ENCODE measurements at places on chromosomes 6 and 20. TPM values are rescaled to one million over a fixed set of nuclear protein-coding genes. Genes with fewer than 3 reads are reported as not detected.

ITPA gene
- total RNA-seq, result 26.3 TPM

ADGRG6 gene
- 55.9 TPM for total RNA-seq

DEF6 gene
- total RNA-seq, result 11.6 TPM

FRMD1 gene
- 0.41 TPM for total RNA-seq

TMEM200A gene
- total RNA-seq, result 17.7 TPM

ADGRF5 gene
- 39.9 TPM for total RNA-seq

GSTA2 gene
- not detected for total RNA-seq

CST4 gene
- not detected for total RNA-seq

GLP1R gene
- 0.72 TPM for total RNA-seq

MUC21 gene
- 6.9 TPM for total RNA-seq

ZSCAN16 gene
- 3.5 TPM for total RNA-seq

CTCFL gene
- not detected for total RNA-seq

CD40 gene
- 3.3 TPM for total RNA-seq

BNIP5 gene
- total RNA-seq, result not detected

TEAD3 gene
- 19.4 TPM for total RNA-seq

PPDPF gene
- total RNA-seq, result 35.2 TPM

RRAGD gene
- total RNA-seq, result 72.8 TPM

UNC93A gene
- 0.10 TPM for total RNA-seq

LY6G6D gene
- not detected for total RNA-seq

HLA-DMB gene
- total RNA-seq, result 6.6 TPM

CLVS2 gene
- 0.10 TPM for total RNA-seq

SPEF1 gene
- total RNA-seq, result not detected

Measured in tongue (tissue), 3 donors.